Left lung (tissue), 14 donors: ENCODE measurements at places on chromosomes 4 and X.
A peak's percentile ranks its signal among the peaks of the same experiment; 100 is the strongest.

- no peak for DNase-seq
Measured at GRCh38 chr4:159070742-159071141, 32.1 kb upstream of the RAPGEF2 start.

DNA sequence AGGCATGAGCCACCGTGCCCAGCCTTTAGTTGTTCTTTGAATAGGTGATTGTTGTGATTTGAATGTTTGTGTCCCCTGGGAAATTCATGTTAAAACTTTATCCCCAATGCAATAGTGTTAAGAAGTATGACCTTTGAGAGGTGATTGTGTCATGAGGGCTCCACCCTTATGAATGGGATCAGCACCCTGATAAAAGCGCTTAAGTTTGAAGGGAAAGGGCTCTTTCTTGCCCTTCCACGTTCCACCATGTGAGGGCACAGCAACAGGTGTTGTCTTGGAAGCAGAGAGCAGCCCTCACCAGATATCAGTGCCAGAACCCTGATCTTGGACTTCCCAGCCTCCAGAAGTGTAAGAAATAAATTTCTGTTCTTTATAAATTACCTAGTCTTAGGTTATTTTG, 33.7 kb upstream of the RP2 start:
- no peak for DNase-seq

- no peak for DNase-seq
Measured at GRCh38 chr4:18314731-18315130, 293.2 kb upstream of the LCORL start.

GRCh38 chr4:170088716-170089115, 1.0 kb downstream of the AADAT start:
- DNase-seq: no peak

DNA sequence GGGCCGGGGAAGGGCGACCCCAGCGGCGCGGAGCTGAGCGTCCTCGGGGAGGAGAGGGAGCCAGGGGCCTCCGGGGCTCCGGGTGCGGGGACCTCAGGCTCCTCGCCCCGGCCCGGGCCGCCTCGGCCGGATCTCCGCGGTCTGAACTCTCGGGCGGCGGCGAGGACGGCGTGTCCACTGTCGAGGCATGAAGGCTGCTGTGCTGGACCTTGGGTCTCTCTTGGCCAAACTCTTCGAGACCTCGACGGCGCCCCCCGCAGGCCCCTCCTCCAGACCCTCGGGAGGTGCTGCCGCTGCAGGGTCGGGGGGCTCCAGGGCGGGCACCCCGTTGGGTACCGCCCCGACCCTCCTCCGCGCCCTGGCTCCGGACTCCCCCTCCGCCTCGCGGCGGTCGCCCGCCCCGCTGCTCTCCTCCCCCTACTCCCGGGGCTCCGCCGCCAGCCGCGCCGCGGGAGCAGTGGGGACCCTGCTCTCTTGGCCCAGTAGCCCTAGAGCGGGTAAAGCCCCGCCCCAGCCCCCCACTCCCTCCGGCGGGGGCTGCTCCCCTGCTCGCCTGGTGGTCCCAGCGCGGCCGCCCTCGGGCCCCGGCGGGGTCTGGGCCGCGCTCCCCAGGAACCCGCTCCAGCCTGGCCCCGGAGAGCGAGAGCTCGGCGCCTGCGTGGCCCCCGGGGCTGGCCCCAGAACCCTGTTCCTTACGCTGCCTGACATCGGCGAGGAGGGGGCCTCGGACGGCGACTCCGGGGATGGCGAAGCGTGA, 564 bp downstream of the FAM149A start:
- DNase-seq: peak; percentile 79

GRCh38 chr4:108592674-108592986, 27.7 kb upstream of the RPL34 start:
- DNase-seq: no peak

DNA sequence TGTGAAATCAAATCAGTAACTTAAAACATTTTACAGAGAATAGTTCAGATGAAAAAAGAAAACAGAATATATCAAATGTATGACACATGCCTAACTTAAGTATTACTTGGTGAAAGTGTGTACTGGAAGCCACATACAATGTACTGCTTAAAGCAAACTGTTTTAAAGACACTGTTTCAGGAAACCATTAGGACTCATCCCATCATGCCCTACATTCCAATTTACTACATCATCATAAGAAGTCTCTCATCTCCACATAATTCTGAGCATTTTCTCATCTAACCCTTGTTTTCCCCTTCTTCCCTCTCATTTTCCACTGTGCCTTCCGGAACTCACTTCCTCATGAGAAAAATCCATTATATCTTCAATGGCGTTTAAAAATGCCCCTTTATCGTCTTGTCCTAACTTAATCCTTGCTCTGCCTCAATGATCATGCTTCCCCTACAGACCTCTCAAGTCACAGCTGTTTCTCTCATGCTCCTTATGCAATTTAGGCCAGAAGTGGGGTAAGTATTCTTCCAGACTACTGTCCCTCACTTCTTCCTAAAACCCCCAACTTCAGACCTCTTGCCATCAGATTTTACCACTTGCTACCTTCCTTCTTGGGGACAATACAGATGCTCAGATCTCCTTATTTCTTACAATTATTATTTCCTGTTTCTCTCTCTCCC, 26.8 kb upstream of the FGF5 start:
- no peak for DNase-seq

- no peak for DNase-seq
Measured at GRCh38 chrX:153974726-153975286, 2.3 kb downstream of the TMEM187 start.

DNA sequence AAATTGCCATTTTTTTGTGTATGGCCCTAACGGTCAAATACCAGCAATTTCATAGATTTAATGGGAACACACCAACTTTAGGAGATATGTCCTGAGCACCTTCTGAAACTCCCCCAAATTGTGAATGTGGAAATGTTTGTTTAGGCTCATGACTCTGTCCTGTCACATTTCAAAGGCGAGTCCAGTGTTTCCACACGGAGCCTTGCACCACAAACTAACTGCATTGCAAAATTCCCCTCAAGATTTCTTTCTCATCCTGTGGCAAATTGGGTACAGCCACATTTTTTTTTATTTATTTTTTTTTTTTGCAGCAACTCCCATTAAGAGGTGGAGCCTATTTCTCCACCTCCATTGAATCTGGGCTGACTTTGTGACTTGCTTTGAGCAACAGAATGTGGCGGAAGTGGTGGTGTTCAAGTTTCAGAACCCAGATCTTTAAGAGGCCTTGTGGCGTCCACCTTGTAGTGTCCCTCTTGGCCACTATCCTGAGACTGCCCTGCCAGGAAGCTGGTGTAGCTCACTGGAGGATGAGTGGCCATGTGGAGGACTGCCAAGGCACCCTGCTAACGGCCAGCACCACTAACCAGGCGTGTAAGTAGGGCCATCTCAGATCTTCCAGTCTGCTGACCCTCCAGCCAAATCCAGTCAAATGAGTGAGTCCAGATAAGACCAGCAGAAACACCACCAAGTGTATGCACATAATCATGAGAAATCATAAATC, 172.4 kb upstream of the SCML1 start:
- no peak for DNase-seq

GRCh38 chr4:87698394-87698793, 48.3 kb downstream of the DMP1 start:
- no peak for DNase-seq

DNA sequence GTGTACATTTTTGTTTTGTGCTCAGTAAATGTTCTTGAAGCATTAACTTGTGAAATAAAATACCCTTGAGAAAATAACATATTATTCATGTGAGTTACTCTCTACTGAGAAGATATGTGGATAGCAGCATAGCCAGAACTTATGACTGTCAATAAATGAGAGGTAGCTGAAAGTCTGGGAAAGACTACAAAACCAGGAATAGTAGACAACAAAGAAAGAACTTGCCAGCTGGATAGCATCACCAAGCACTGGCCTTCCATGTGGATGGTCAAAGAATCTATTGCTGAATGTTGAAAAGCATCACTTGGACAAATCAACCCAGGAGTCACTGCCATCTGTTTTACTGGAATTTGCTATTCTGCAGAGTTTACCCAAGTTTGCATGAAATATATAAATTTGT, 650.0 kb upstream of the HTR2C start:
- no peak for DNase-seq

- DNase-seq: no peak
Measured at GRCh38 chrX:40625294-40625693, 2.1 kb downstream of the MPC1L start.

DNA sequence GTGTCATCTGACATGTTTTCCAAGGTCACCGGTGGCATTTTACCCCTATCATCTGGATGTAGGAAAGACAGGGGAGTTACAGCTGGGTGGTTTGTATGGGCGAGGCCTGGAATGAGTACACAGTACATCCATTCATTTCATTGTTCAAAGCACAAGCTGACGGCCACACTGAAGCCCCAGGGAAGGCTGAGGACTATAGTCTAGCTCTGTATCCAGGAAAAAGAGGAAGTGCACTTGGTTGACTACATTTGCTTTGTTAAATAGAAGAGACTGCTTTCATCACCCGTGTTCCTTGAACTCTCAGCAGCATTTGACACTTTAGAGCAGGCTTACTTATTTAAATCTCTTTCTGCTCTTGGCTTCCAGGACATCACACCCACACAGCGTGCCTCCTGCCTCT, 1041.0 kb upstream of the TENM3 start:
- DNase-seq: no peak

DNA sequence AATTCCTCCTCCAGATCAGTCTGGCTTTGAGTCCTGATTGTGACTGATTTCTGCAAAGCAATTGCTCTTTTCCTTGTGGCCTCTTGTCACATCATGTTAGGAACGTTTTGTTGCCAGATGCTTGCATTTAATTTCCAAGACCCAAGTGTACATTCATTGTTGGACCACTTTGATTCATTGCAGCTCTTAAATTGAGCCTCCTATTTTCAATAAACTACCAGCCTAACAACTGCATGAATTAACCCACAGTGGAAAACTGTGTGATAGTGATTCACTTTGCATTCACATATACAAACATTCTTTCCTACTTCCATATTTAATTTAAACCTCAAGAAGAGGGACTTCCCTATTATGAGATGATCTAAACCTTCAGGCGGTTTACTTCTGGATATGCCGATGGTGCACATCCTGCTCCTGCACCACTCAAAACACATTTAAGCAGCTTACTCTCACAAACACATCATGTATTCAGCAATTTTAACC, 118.4 kb downstream of the AFF1 start:
- DNase-seq: no peak

GRCh38 chr4:133058701-133059100, 90.4 kb upstream of the PCDH10 start:
- DNase-seq: no peak

DNA sequence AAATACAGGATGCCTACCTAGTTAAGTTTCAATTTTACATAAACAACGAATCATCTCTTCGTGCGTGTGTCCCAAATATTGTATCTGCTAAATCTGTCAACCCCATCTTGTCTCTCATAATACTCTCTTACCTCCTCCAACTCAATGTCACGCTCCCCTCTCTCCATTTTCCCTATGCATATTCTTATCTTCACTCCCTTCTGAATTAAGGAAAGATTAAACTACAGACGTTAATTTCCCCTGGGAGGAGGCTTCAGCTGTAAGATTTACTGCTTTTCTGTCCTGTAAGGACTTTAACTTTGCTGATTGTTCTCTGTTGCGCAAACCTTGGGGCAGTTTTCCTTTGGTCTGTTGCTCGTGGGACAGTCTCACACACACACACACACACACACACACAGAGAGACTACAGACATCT, 455 bp upstream of the ABCB7 start:
- DNase-seq: no peak

DNA sequence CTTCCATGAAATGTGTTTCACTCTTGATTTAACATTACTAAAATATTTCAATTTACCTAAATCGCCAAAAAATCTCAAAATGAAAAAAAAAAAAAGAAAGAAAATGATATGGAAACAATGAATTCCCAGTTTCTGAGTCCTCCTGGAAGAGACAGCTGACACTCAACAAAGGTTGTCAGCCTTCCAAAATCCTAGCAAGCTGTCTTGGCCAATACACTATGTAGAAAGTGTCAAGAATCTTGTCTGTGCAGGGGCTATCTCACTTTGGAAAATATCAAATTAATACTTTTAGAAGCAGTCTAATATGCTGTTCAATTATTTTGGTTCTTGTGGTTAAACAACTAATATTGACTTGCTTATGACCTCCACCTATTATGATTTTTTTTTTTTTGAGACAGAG, 8.7 kb downstream of the DKK2 start:
- no peak for DNase-seq

GRCh38 chr4:76087007-76087769, 12.7 kb downstream of the ART3 start:
- no peak for DNase-seq

DNA sequence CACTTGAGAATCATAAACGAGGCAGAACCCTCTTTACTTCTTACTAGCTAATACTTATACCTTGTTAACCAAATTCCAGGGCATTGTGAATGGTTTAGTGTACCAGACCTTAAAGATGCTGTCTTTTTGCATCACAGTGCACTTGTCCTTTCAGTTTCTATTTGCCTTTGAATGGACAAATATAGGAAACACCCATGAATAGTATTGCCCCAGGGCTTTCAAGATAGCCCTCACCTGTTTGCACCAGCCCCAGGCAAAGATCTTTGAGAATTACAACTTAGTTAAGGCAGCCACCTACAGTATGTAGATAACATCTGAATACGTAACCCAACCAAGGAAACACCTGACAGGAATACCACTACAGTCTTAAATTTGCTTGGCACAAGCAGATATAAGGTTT, 60.8 kb upstream of the CT45A1 start:
- DNase-seq: no peak

- DNase-seq: no peak
Measured at GRCh38 chr4:164424846-164425245, 329.1 kb upstream of the SMIM31 start.

DNA sequence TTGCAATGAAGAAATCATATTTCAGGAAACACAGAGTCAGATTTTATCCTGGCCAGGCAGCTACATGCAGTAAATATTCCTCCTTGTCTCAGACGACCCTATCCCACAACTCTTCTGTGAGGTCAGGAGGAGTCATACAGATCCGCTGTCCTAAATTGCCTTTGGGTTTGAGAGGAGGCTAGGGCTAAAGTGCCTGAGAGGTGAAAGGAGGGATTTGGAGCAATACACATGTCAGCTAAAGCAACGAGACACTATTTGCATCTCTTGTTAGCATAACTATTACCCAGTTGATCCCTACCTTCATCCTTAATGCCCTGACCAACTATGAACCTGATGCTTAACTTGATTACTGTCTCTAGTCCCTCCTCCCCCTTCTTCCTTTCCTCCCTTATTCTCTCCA, 98.6 kb downstream of the TBC1D19 start:
- no peak for DNase-seq

- DNase-seq: no peak
Measured at GRCh38 chrX:10106806-10107205, 50.0 kb upstream of the CLCN4 start.

- DNase-seq: no peak
Measured at GRCh38 chr4:114364857-114365256, 233.8 kb upstream of the UGT8 start.

GRCh38 chr4:80424225-80424581, 88.7 kb downstream of the CFAP299 start:
- DNase-seq: no peak

DNA sequence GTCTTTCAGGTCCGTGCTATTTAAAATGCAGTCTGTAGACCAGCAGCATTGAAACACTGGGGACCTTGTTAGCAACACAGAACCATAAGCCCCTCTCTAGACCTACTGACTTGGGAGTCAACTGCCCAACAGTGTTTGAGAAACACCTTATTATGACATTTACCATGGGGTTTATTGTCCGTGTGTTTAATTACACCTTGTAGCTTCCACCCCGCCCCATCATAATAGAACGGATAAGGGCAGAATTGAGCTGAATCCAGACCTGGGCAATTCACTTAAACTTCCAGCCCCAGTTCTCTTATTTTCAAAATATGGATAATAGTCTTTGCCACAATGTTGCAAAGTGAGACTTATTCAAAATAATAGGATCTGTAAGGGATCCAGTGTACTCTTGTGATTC, 30.6 kb upstream of the CLNK start:
- no peak for DNase-seq

GRCh38 chr4:180057299-180057721, 2185.9 kb upstream of the TENM3 start:
- peak; percentile 3 for DNase-seq
